Putamen (tissue), 1 donor: ENCODE measurements at places on chromosomes 1 and 21.

DNA sequence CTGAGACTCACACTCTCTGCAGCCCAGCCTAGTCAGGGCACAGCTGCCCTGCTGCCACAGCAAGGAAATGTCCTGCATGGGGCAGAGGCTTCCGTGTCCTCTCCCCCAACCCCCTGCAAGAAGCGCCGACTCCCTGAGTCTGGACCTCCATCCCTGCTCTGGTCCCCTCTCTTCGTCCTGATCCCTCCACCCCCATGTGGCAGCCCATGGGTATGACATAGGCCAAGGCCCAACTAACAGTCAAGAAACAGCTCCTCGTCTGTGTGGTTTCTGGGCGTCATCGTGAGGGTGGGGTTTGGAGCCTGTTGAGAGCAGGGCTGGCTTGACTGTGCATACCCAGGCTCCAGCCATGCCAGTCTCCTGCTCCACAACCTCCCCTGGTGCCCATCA lies 19.5 kb downstream of the FAAH start:
- no peak for DNase-seq

DNA sequence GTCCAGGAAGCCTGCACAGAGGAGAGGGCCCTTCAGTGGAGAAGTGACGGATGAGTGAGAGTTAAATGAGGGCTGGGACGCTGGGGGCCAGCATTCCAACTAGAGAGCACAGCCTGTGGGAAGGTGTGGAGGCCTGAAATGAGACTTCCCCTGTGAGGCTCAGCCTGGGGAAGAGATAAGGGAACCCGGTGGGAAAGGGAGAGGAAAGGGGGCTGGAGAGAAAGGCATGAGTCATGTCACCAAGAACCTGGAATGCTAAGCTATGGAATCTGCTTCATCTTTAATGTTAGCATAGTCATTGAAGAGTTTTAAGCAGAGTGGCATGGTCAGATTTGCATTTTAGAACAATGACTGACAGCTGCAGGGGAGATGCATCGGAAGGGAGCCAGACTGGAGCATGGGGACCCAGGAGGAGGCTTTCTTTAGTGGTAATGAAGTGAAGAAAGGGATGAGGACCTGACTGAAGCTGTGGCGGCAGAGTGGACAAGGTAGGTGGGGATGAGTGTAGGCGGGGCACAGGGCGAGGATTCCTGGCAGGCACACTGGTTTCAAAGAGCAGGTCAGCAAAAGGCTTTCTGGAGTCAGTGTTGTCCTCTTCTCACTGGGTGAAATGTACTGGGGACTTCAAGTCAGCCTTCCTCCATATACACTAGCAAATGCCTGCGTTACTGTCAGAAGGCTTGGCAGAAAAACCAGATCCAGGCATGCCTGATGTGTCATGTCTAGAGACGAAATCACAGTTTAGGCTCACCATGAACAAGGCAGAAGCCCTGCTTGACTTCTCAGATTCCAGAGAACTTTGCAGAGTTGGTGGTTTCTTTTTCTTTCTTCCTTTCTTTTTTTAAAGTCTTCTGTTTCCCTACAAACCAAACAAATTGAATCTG lies 8.0 kb downstream of the RGL1 start:
- no peak for DNase-seq

DNA sequence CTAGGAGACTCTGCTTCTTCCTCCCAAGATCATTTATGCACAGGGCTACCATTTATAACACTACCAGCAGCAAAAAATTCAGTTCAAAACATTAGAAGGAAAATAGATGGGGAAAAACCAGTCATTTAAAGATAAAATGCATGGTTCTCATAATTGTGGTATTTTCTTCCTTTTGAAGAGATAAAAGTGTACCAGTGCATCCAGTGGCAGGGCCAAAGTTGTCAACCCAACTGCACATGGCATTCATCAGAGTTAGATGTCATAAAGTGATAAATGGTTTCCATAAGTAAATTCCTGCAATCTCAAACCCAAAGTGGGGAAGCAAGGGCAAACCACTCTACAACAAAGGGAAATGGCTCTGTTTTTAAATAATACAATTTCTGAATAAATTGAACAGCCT lies 119.1 kb upstream of the DMRTA2 start:
- DNase-seq, result no peak

DNA sequence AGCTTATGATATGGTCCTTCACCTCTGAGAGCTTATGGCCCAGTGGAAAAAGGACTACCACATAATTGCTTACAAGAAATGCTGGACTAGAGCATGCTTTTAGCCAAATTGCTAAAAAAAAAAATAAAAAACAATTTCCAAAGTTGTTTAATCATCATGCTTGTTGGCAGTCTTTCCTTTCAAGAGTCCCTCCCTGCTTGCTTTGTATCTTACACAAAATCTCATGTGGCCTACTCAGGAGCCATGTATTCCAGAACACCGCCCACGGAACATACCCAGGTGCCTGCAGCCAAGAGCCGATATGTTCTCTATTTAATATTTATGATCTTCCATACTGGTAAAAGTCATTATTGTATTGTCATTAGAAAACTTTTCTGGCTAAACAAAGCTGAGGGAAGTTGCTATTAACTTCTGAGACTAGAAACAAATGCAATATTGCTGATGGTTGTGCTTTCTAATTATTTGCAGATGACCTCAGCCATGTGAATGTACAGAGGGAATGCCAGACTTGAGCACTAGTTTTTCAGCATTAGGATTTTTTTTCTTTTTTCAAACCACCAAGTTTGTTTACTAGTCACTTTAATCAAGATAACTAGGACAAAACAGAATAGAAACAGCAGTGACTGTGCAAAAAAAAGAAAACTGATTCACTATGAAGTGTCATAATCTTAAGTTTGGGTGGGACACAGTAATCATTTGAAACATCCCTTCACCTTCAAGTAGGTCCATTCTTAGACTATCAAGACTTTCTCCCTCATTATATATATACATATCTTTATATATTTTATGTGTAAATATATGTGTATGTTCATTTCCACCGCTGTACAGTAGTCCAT lies 129.3 kb upstream of the GORAB start:
- DNase-seq, result no peak

DNA sequence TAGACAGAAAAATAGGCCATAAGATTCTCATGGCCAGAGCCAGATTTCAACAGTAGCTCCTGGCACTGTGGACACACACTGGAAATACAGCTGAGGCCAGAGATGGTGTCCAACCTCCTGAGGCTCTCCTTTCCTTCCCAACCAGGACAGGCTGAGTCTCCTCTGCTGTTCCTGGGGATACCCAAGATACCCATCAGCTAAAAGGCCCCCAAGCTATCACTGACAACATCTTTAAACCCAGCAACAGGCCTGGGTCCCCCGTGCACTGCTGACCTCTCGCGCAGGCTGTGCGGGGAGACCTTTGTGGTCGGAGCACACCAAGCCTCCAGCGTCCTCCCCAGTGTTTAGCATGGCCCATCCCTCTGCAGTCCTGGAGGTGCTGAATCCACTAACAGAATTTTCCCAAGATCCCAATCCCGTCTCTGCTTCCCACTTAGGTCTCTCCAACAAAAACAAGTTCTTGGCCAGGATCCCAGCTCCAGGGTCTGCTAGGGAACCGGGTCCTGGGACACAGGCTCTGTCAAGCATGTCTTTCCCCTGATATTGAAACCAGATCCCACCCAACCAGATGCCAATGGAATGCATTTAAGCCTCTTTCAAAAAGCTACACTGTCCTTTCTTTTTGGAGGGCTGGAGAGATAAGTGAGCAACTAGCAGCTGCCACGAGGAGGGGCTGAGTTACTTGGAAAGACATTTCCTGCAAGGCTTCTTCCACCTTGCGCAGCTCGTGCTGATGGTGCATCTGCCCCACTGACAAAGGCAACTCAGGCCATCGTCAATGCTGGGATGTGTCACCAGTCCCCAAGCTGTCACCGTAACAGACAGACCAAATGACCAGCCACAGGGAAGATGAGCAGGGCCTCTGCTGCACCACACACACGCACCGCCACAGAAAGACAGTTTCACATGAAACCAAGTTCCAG lies 73.2 kb downstream of the BCAR3 start:
- DNase-seq, result no peak

DNA sequence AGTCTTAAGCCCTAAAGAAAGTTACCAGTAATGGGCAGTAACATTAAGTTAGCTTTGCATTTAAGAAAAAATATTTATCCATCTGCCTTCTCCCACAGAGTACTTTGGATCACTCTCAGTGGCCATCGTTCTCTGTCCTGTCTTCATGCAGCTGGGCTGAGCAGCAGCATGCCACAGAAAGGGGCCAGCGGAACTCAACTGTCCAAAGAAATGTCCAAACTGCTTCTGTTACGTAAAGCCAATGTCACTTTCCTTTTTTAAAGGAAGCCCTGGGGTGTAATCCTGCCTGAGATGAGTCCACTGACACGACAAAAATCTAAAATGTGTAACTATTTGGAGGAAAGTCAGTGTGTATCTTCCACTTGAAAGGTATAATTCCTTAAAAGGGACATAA lies 291.6 kb downstream of the SMYD3 start:
- DNase-seq, result peak; percentile 17

DNA sequence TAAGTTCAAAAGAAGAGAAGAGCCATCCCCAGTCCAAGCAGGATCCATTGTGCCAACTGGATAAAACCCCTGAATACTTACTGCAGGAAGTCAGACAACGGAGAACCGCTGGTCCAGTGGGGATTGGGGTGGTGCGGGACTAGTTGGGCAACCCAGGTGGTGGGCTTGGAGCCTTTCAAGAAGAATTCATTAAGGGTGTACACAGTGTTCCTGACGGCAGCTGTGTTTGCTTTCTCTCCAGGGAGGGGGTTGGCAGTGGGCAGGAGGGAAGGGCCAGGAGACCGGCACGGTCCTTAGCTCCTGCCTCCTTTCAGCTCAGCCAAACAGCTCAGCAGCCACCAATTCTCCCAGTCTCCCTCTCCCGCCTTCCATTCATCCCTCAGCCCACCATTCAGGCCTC lies 7.1 kb upstream of the CDK18 start:
- no peak for DNase-seq

DNA sequence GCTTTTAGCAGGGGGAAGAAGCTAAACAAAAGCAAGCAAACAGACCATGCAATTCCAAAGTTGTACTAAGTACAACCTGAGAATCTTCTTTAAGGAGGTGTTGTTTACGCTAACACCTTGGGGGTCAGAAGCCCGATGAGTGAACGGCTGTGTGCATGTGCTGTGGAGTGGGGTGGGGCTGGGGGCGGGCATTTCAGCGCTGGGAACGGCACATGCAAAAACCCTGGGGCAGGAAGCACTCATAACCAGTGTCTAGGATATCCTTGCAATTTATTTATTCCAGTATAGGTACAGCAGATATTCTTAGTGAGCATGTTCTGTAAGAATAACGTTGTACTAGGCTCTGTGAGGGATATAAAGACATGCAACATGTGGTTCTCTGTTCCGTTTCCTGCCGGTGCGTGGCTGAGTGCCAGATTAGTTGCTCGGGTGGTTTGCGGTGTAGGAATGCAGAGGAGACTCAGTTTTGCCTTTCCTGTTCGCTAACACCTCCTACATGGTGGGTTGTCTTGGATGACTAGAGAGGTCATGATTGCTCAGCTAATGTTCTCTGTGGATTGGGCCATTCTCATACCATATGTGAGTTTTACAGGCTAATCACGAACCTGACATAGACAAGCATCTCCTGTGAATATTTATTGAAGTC lies 3.7 kb downstream of the FASLG start:
- DNase-seq, result no peak

DNA sequence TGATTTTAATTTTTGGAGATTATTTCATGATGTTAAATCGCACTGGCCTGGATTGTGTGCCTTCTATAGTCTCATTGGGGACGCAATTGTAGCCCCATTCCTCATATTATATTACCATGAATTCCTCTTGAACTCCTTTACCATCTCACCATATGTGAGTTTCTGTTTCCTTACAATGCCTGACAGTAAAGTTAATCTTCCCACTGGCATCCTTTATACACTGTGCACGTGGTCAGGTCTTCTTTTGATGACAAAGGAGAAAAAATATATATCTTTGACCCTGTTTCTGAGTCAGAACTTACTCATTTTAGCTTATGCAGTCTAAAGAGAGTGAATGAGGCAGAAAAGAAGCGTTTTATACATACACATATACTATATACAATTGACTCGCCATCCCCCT lies 774 bp upstream of the ABL2 start:
- DNase-seq, result no peak

DNA sequence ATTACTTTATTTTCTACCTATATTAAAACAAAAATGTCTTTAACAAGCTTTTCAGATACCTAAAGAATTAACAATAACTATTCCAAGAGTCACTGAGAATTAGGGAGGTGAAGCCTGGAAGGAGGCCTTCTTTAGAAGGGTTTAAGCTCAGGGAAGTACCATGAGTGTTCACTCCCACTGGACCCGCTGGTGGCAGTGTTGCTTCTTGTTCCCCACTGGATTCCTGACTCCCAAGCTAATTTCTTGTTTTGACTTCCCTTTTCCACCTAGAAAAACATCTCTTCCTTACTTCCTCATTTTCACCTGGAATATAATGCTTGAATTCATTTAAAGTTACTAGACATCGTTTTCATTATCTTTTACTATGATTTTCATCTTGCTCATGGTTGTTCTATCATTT lies 264.2 kb downstream of the HMCN1 start:
- no peak for DNase-seq

GRCh38 chr1:174884566-174884965 lies 115.2 kb upstream of the CACYBP start:
- DNase-seq, result no peak
